ENCODE measurements at places on chromosomes 7 and 10.

- H3K27me3 ChIP-seq = no peaks in the 10 kb centered on the region
- no peak overlapping the region for H3K27ac ChIP-seq
- H3K4me1 ChIP-seq = no peaks in the 10 kb centered on the region
- no peaks in the 10 kb centered on the region for H3K36me3 ChIP-seq
Measured at GRCh38 chr10:131998050-131998844, 16.5 kb upstream of the BNIP3 start.

GRCh38 chr10:68106656-68107055 lies 2.6 kb upstream of the MYPN start:
- no peak overlapping the region for H3K27ac ChIP-seq
- H3K4me3 ChIP-seq = no peak overlapping the region
- DNase-seq = no peak
- H3K27me3 ChIP-seq = peaks cover 3% of the 10 kb centered on the region
- no peaks in the 10 kb centered on the region for H3K36me3 ChIP-seq

DNA sequence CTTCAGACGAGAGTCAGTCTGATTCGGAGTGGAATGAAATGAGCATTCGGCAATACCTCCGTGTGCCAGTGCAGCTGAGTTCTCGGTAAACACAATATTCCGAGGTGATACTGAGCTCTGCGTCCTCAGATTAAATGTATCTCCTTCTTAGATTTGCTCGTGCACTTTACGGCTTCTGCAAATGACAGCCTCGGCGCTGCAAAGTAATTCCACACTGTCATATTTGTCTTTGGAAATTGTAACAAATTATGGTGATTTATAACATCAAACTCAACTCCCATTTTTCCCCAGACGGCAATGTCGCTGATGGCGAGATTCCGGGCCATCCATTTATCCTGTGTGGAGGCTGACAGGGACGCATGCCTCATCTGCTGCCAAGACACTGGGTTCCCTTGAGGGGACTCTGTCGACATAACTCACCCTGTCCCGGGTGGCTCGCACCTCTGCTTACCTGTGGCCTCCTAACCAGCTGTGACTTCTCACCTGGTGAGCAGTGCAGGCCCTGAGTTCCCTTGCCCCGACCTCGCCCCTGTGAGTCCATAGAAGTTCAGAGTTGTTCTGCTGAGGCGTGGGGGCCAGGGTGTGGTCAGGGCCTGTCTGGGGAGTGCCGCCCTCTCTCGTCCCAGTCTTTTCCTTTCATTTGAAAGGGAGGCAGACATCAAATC lies 201.9 kb downstream of the ADARB2 start:
- H3K27ac ChIP-seq = no peak overlapping the region
- H3K36me3 ChIP-seq = no peaks in the 10 kb centered on the region
- H3K4me1 ChIP-seq = no peaks in the 10 kb centered on the region

DNA sequence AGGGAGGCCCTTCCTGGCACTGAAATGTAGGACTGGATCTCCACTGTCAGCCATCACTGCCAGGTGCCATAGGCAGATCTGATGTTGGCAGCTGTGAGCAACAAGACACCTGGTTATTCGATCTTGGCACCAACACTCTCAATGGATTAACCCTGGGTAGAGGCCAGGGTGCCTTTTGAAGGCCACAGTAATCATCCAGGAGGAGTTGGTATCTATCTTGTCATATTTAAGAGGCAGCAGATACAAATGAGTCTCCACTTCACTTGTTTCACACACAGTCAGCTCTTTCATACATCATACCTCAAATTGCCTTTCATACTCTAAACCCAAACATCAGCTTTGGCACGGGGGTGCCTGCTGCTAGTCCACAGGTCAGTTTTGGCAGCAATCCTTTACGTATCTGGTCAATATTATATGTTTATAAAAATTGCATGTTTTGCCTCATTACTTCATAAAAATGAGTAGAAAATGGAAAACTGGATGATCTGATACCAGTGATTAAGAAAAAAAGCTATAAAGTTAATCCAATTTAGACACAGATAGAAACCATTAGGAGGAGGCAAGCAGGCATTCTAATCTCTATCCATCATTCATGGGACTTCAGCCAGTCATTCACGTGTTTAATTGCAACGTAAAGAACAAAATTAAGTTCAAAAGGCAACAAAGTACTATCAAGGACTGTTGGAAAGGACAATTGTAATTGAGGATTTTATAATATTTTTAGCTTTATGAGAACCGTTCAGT lies 12.7 kb upstream of the CACUL1 start:
- no peak overlapping the region for H3K27ac ChIP-seq
- no peak for DNase-seq
- no peaks in the 10 kb centered on the region for H3K36me3 ChIP-seq
- no peak overlapping the region for H3K4me3 ChIP-seq
- peaks cover 5% of the 10 kb centered on the region for H3K27me3 ChIP-seq

GRCh38 chr10:108166401-108166800 lies 1001.9 kb upstream of the SORCS1 start:
- no peak overlapping the region for H3K27ac ChIP-seq
- no peaks in the 10 kb centered on the region for H3K4me1 ChIP-seq
- peaks cover 2% of the 10 kb centered on the region for H3K27me3 ChIP-seq
- DNase-seq = no peak
- H3K4me3 ChIP-seq = no peak overlapping the region
- H3K36me3 ChIP-seq = no peaks in the 10 kb centered on the region

DNA sequence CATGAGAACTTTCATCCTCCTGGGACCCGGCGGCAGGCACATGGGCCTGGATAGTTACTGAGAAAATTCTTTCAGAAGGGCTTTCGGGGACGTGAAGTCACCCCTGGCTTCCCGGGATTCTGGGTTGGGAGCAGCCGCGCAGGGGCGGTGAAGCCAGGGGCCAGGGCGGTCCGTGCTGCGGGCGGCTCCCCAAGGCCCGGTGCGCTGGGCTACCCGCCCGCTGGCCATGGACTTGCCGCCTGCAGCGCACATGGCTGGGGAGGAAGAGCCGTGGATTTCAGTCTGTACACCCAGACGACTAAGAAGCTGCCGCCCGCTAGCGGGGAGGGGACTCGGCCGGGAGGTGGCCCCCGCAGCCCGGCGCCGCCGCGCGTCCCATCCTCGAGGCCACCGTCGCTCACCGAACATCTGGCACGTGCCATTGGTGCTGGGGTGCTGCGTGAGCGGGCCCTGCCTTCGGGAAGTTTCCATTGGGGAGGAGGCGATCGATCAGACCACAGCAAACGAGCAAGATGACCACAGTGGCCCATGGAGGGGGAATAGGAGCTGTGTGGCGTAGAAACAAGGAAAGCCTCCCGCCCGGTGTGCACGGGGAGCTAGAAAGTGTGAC lies 64.5 kb downstream of the TMEM209 start:
- H3K4me1 ChIP-seq = peaks cover 49% of the 10 kb centered on the region
- H3K4me3 ChIP-seq = peak overlapping the region; percentile 82
- no peak overlapping the region for H3K27ac ChIP-seq
- peaks cover 31% of the 10 kb centered on the region for H3K36me3 ChIP-seq
